ENCODE measurements at places on chromosomes 11 and 22. TPM values are rescaled to one million over a fixed set of nuclear protein-coding genes. Genes with fewer than 3 reads are reported as not detected.

DNA sequence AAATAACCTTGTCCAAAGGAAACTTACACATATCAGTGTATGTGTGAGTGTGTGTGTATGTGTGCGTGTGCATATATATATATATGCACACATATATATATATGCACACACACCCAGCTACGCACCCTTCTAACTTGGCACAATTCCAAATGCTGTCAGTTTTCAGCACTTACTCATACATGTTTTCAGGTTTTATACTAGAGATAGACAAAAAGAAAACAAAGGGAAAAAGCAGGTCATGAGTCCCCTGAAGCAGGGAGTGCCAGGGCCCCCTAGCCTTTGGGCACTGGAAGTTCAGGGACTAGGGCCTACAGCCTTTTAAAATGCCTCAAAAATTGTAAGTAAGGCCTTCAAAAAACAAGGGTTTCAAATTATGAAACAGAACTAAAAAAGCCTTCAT lies 265.4 kb downstream of the CADM1 start:
- H3K27ac ChIP-seq: no peak overlapping the region
- no peaks in the 10 kb centered on the region for H3K4me1 ChIP-seq
- DNase-seq: no peak
- H3K4me3 ChIP-seq: no peak overlapping the region

DNA sequence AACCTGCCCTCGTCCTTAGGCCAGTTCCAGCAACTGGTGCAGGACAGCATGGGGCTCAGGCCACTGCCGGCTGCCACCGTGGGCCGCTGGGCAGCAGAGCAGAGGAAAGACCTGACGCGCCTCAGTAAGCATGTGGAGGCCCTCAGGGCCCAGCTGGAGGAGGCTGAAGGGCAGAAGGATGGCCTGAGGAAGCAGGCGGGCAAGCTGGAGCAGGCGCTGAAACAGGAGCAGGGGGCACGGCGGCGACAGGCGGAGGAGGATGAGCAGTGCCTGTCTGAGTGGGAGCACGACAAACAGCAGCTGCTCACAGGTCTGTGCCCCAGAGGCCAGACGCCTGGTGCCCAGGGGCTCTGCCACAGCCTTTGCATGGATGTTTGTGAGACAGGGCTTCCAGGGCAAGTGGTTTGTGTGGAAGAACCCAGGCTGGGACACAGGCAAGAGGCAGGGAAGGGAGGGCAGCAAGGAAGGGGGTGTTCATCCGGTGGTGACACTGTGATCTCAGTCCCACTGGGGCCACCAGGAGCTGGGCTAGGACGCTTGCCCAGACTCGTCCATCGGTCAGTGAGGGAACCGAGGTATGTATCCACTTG lies 13.9 kb downstream of the CCDC157 start:
- no peaks in the 10 kb centered on the region for H3K27me3 ChIP-seq
- no peak for DNase-seq
- no peaks in the 10 kb centered on the region for H3K36me3 ChIP-seq
- H3K27ac ChIP-seq: no peak overlapping the region

Gene HBD
- total RNA-seq: not detected

GRCh38 chr11:65279741-65280440 lies 18.1 kb downstream of the POLA2 start:
- H3K27me3 ChIP-seq: no peaks in the 10 kb centered on the region
- peak; percentile 64 for DNase-seq
- H3K36me3 ChIP-seq: peaks cover 40% of the 10 kb centered on the region
- H3K4me3 ChIP-seq: no peak overlapping the region
- H3K4me1 ChIP-seq: peaks cover 49% of the 10 kb centered on the region
- H3K27ac ChIP-seq: peak overlapping the region; percentile 91

GRCh38 chr22:39943337-39943736 lies 16.9 kb upstream of the TMA7B start:
- no peaks in the 10 kb centered on the region for H3K36me3 ChIP-seq
- H3K27ac ChIP-seq: no peak overlapping the region
- DNase-seq: no peak
- H3K4me3 ChIP-seq: no peak overlapping the region

GRCh38 chr11:60357771-60358170 lies 20.6 kb upstream of the MS4A7 start:
- no peaks in the 10 kb centered on the region for H3K27me3 ChIP-seq
- H3K4me3 ChIP-seq: no peak overlapping the region
- no peaks in the 10 kb centered on the region for H3K4me1 ChIP-seq
- H3K27ac ChIP-seq: no peak overlapping the region

DNA sequence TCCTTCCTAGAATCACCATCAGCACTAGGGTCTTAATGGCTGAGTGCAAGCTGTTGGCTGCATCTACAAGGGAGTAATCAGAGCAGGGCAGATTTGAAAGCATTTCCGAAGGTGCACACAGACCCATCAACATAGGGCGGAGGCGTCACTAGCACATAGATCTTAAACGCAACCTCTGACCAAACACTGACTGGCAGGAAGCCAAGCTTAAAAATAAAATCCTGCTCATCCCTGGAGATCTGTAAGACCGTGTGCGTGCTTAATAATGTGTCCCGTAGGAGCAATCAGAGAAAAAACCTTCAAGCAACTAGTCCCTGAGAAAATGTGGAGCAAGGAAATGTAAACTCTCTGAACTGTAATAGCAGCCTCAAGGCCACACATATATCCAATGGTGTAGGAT lies 470.5 kb downstream of the ETS1 start:
- peaks cover 6% of the 10 kb centered on the region for H3K27me3 ChIP-seq
- no peaks in the 10 kb centered on the region for H3K36me3 ChIP-seq
- H3K4me3 ChIP-seq: no peak overlapping the region
- DNase-seq: no peak

Gene OR2AG1
- total RNA-seq: not detected

- H3K27me3 ChIP-seq: no peaks in the 10 kb centered on the region
- H3K4me3 ChIP-seq: no peak overlapping the region
- DNase-seq: no peak
Observed at GRCh38 chr11:9754010-9754471, 90.2 kb downstream of the SWAP70 start.

Gene GNG3
- 0.57 TPM for total RNA-seq

- no peaks in the 10 kb centered on the region for H3K36me3 ChIP-seq
- no peaks in the 10 kb centered on the region for H3K4me1 ChIP-seq
- H3K27ac ChIP-seq: no peak overlapping the region
- no peak overlapping the region for H3K4me3 ChIP-seq
- no peak for DNase-seq
Observed at GRCh38 chr22:26681395-26681821, 24.0 kb downstream of the MIAT start.

DNA sequence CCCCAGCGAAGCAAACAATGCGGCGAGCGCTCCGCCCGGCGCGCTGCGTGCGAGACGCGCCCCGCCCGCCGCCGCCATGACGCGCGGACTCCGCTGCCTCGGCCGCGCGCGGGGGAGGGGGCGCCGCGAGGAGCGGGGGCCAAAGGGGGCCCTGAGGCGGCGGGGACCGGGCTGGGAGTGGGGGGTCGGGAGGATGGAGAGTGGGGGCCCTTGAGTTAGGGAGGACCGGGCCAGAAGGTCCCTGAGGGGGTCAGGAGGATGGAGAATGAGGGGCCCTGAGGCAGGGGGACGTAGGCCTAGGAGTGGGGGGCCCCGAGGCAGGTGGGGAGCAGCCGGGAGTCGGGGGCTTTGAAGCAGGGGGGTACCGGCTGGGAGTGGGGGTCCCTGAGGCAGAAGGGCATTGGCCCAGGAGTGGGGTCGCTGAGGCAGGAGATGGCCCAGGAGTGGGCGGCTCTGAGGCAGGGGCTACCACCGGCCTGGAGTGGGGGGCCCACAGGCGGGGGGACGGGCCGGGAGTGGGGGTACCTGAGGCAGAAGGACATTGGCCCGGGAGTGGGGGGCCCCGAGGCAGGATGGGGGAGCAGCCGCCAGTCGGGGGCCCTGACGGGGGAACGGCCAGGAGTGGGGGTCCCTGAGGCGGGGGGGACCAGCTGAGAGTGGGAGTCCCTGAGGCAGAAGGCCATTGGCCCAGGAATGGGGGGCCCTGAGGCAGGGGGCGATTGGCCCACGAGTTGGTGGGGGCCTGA lies at the start of gene BRD1:
Gene BRD1, minus strand, starts transcription at position 21 of the 746 bp plus-strand sequence. CDS start 3,556 bp downstream, outside the sequence.
- peaks cover 25% of the 10 kb centered on the region for H3K4me1 ChIP-seq
- H3K4me3 ChIP-seq: peak within 1 kb of the TSS; percentile 90
- H3K27me3 ChIP-seq: no peaks in the 10 kb centered on the region
- peaks cover 4% of the 10 kb centered on the region for H3K36me3 ChIP-seq

Gene DEFB131B
- total RNA-seq: not detected

DNA sequence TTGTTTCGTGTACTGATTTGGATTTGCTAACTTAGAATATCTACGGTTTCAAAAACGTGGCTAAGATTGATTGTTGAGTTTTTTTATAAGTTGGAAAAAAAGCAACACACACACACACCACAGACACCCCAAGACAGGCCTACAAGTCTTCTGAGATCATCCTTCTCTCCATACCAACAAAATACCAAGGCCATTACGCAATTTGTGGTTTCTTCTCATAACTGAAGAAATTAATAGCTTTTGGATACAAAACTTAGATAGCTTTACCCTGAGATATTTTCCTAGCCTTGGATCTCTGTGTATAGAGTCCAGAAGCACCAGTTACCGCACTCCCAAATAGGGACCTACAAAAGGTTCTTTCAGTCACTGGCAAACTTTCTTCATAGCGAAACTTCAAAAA lies 113.6 kb downstream of the SIK3 start:
- H3K36me3 ChIP-seq: no peaks in the 10 kb centered on the region
- peaks cover 43% of the 10 kb centered on the region for H3K4me1 ChIP-seq
- no peaks in the 10 kb centered on the region for H3K27me3 ChIP-seq
- H3K27ac ChIP-seq: peak overlapping the region; percentile 16
- DNase-seq: peak; percentile 81
- H3K4me3 ChIP-seq: no peak overlapping the region

Gene CBL
- 32.9 TPM for total RNA-seq

DNA sequence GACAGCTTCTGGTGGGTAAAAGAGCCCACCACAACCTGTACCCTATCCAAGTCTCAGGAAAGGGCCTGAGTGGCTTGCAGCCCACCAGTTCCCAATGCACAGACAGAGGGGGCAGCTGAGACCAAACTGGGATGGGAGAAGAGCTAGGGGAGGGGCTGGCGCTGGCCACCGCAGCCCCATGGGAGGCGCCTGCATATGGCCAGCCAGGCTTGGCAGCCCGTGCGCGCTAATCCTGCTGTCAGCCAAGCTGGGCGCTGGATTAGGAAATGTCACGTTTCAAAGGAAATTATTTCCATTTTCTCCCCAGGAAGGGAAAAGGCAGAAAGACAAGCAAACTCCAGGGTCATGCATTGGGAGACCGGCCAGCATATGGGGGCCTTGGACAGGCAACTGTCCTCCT lies 236.8 kb downstream of the BUD13 start:
- no peak overlapping the region for H3K4me3 ChIP-seq
- no peaks in the 10 kb centered on the region for H3K4me1 ChIP-seq
- DNase-seq: no peak
- no peaks in the 10 kb centered on the region for H3K36me3 ChIP-seq

GRCh38 chr11:2577991-2578928 lies 121.5 kb downstream of the KCNQ1OT1 start:
- no peak overlapping the region for H3K27ac ChIP-seq
- no peaks in the 10 kb centered on the region for H3K36me3 ChIP-seq
- H3K27me3 ChIP-seq: no peaks in the 10 kb centered on the region
- no peak overlapping the region for H3K4me3 ChIP-seq

Gene RAG1
- 0.63 TPM for total RNA-seq

Gene OR5B21
- not detected for total RNA-seq

Gene HPX
- total RNA-seq: 0.68 TPM

GRCh38 chr11:69473276-69473845 lies 8.1 kb upstream of the LINC01488 start:
- no peaks in the 10 kb centered on the region for H3K4me1 ChIP-seq
- no peaks in the 10 kb centered on the region for H3K27me3 ChIP-seq
- no peak overlapping the region for H3K27ac ChIP-seq
- no peak overlapping the region for H3K4me3 ChIP-seq
- no peaks in the 10 kb centered on the region for H3K36me3 ChIP-seq

- no peak overlapping the region for H3K27ac ChIP-seq
- no peaks in the 10 kb centered on the region for H3K27me3 ChIP-seq
- DNase-seq: no peak
Observed at GRCh38 chr11:61384271-61385242, 7.8 kb upstream of the TMEM216 start.

GRCh38 chr22:30027169-30027568 lies 53.1 kb upstream of the HORMAD2 start:
- no peak overlapping the region for H3K4me3 ChIP-seq
- H3K27ac ChIP-seq: 0 out of 2 replicates have a peak overlapping the region, but pooled peaks have one; percentile 2
- H3K27me3 ChIP-seq: no peaks in the 10 kb centered on the region
- H3K4me1 ChIP-seq: peaks cover 10% of the 10 kb centered on the region

DNA sequence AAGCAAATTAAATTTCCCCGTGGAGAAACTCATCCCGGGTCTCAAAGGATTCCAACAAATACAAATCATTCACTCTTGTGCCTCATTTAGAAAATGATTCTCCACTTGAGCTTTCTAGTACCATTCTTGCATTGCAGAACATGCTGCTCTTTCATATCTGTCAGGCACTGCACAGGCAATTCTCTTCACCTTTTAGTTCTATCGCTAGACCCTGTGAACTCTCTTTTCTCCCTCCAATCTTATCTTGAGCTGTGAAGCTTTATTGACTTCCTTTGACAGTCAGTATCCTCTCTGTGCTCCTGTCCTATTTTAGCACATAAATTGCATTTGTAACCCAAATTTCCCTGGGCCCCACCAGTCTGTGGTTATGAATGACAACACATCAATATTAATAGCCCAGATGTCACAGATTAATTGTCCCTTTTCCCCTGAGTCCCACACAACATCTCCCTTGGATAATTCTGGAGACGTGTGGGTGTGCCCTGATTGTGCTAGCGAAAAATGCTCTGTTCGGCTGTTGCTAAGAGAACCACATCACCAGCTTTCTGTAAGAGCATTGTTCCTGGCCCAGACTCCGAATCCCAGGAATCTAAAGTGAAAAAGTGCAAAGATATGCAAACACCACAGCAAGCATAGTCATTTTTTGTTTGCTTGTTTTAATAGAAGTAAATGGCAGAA lies 22.4 kb upstream of the SC5D start:
- H3K36me3 ChIP-seq: no peaks in the 10 kb centered on the region
- H3K4me1 ChIP-seq: no peaks in the 10 kb centered on the region
- H3K4me3 ChIP-seq: no peak overlapping the region
- H3K27ac ChIP-seq: no peak overlapping the region
- DNase-seq: no peak
- peaks cover 81% of the 10 kb centered on the region for H3K27me3 ChIP-seq

DNA sequence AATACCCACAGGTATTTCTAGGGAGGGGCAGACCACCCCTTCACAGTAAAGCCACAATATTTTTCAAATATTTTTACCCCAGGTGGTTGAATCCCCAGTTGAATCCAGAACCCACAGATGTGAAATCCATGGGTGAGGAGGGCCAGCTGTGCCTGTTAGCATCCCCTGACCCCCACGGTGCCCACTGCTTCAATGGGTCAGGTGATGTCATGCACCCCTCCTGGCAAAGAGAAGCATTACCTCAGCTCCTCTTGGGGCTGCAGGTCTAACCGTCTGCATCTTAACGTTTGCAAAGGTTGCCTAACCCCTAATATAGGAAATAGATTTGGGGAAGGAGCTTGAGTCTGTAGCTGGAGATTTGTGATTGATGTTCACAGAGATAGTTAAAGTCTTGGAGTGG lies 24.7 kb upstream of the IL17RA start:
- H3K36me3 ChIP-seq: no peaks in the 10 kb centered on the region
- H3K27me3 ChIP-seq: peaks cover 55% of the 10 kb centered on the region
- H3K4me1 ChIP-seq: no peaks in the 10 kb centered on the region
- no peak for DNase-seq

Measured in PC-9 (cell line).